ENCODE measurements at places on chromosomes 7 and 10.
A peak's percentile ranks its signal among the peaks of the same experiment; 100 is the strongest.

- DNase-seq, result no peak
These were observed 6.5 kb upstream of the CALU start for GRCh38 chr7:128732521-128733277.

- no peak for DNase-seq
These were observed 207.8 kb upstream of the CTBP2 start for GRCh38 chr10:125368146-125368545.

DNA sequence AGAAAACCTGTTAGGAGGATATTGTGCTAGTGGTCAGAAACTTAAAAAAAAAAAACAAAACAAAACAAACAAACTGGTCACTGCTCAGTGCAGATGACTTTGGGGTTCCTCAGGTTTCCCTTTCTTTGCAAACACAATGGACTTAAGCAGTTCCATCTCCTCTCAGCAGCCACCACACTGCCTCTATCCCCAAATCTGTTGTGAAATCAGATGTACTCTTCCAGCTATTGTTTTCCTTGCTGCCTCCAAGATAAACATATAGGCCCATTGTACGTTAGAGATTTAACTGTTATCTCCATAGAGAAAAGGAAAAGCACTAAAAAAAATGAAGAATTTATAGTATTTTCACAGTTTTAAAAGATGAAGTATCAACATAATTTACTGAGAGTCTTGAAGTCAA lies 147.1 kb downstream of the MPP7 start:
- DNase-seq, result no peak

GRCh38 chr10:97081621-97082235 lies 104.0 kb downstream of the SLIT1 start:
- peak; percentile 37 for DNase-seq

DNA sequence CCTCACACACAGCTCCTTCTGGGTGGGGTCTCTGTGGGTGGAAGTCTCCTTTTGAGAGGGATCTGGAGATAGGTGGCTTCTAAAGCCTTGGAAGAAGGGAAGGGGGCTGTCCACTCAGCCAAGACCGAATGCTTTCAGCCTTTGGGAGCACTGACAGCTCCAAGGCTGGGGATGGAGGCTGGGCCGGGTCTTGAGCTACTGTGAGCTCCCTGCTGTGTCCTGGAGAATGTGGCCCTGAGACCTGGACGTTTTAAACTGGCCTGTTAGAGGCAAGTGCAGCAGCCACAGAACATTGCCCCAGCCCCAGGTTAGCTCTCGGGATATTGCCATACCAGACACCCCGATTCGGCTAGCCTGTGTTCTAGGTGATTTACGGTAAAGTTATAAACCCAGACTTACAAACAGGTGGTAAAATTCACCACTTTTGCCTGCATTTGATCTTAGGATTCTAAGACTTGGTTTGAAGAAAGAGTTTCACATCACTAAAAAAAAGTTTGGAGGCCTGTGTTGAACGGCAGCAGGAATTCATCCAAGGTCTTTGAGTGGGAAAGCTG lies 548.5 kb upstream of the FOXK1 start:
- no peak for DNase-seq

- DNase-seq, result no peak
These were observed 344.1 kb upstream of the HPS1 start for GRCh38 chr10:98790817-98791216.

- DNase-seq, result no peak
These were observed 46.2 kb upstream of the ADRB1 start for GRCh38 chr10:113997428-113997827.

DNA sequence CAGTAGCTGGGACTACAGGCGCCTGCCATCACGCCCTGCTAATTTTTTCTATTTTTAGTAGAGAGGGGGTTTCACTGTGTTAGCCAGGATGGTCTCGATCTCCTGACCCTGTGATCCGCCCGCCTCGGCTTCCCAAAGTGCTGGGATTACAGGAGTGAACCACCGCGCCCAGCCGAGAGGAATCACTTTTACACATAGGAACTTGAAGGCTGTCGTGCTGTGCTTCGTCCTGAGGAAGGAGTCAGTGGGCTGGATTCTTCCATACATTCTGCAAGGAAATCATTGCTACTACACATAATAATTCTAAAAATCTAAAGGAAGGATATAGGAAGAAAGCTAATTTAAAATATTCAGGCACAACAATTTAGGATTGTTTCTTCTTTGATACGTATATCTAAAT lies 48.8 kb upstream of the ZPBP start:
- DNase-seq, result no peak

GRCh38 chr7:110336423-110336822 lies 754.5 kb upstream of the LRRN3 start:
- DNase-seq, result no peak

GRCh38 chr7:139682136-139683013 lies 95.4 kb downstream of the HIPK2 start:
- peak; percentile 74 for DNase-seq

DNA sequence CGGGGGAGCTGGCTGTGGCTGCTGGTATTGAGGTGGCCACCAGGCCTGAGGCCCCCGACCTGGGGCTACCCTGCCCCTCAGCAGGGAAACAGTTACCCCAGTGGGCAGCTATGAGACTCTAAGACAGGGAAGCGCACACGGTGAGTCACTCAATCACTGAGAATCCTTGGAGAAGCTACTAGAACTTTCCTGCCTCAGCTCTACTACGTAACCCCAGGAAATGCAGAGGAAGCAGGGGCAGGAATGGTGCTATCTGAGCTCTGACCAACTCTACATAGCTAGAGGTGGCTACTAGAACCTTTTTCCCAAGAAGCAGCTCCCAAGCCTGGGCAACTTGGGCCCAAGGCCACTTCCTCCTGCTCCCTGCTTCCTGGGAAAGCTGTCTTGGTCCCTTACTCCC lies 11.8 kb downstream of the DNAJB12 start:
- no peak for DNase-seq

DNA sequence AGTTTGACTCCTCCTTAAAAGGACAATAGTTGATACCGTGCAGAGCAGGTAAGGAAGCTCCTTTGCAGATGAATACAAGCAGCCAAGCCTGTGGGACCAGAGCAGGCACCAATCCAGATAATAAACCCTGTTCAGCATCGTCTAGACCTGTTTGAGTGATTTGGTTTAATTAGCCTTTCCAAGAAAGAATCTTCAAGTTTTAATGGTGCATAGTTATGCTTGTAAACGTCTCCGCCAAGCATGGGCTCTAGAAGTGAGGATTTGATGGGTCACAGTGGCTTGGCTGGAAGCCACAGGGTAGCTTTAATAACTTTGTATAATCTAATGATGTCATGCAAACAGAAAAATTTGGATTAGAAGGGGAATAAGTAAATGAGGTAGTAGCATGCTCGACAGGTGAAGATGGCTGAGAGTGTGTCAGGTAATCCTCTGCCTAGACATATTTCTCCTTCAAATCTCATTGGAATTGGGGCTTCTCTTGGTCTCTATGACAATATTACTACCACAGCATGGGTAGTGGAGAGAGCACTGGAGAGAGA lies 188.4 kb downstream of the DYNC1I1 start:
- DNase-seq, result no peak

- DNase-seq, result no peak
These were observed 607.9 kb upstream of the MKI67 start for GRCh38 chr10:128734161-128734560.

GRCh38 chr10:103550229-103550628 lies 56.7 kb downstream of the NEURL1 start:
- DNase-seq, result no peak

- no peak for DNase-seq
These were observed 100.2 kb upstream of the SORCS1 start for GRCh38 chr10:107264742-107265141.

DNA sequence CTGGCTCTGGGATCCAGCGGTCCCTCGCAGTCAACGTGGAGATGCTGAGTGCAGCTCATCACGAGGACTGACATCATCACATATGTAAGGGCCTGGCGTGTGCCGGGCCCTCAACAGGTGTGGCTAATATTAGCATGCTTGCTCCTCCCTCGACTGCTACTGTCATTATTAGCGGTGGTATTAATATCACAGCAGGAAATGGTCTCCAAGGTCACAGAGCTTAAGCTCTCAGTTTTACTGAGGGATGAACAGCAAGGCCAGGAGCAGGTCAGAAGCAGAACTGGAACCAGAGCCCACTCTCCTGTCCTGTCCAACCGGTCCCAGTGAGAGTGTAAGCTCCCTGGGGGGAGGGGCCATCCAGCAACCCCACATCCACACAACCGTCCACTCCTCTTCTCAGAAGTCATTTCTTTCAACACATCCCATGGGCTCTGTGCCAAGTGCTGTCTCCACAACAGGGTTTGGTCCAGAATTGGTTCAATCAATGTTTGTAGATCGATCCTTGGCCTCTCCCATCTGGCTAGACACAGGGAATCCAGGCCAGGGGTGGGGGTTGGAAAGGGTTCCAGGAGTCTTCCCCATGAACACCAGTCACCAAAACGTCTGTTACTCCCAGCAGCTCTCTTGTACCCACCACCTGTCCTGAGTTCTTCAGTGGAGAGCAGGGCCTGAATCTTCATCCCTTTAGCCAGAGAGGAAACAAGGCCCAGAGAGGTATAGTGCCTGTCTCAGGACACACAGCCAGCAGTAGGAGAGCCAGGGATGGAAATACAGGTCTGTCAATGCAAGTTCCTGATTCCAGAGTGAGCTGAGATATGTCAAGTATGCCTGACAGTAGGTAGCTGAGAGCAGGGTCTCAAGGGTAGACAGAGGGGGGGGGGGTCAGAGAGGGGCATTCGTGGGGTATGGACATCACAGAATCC lies 45.3 kb upstream of the ZMIZ1 start:
- DNase-seq, result no peak

GRCh38 chr10:130809181-130809580 lies 502.3 kb downstream of the TCERG1L start:
- no peak for DNase-seq

- DNase-seq, result no peak
These were observed 10.1 kb downstream of the NFKB2 start for GRCh38 chr10:102405632-102406031.

DNA sequence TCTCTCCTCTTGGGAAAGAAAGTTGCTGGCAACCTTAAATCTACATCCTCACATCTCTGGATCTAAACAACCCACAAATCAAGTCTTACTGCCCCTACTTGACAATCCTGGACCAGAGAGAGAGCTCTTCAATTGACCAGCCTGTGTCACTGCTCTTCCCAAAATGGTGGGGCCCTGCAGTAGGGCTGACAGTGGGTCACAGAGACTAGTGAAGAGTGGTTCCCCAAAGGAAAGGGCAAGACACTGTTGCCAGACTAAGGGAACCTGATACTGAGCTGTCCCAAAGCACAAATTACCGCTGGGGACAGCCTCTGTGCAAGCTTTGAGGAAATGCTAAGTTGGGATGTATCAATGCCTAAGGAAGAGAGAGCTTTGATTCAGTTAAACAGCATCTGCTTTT lies 4.5 kb upstream of the GPRIN2 start:
- DNase-seq, result no peak

DNA sequence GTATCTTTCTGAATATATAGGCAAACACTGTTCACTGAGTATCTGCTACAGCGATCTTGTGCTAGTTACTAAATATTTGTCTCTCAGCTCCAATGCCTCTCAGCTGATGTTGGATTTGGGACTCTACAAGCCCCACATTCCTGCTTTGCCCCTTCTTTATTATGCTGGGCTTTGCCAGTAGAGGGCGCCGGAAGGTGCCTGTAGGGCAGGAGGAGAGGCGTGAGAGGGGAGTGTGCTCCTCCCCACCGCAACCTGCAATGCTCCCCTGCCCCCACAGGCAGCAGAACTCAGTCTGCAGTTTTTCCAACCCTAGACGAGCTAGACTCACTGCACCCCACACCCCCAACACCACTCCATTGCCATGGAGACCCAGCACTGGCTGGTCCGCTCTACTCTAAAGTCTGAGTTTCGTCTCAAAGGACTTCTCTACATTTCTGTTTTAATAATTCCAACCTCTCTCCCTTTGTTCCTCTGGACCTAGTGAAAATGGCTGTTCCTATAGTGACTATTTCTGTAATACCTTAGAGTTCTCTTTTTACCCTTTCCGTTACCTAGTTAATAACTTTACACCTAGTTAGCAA lies 337.6 kb downstream of the CCSER2 start:
- DNase-seq, result no peak

DNA sequence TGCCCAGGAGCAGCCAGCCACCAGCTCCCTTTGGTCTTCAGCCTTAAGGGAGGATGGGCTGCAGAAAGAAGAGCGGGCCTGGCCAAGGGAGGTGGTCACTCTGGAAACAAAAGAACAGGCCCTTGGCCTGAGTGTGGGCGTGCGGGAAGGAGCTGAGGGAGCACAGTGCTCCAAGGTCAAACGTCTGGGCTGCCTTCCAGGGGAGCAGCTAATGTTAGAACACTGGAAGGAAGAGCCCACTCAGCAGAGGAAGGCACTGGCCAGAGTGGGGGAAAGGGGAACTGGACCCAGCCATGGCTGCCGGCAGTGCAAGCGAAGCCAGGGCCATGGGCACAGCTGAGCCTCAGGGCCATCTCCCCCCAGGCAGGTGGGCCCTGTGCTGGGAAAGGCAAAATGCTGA lies 42.7 kb downstream of the FAM53B start:
- DNase-seq, result peak; percentile 54

DNA sequence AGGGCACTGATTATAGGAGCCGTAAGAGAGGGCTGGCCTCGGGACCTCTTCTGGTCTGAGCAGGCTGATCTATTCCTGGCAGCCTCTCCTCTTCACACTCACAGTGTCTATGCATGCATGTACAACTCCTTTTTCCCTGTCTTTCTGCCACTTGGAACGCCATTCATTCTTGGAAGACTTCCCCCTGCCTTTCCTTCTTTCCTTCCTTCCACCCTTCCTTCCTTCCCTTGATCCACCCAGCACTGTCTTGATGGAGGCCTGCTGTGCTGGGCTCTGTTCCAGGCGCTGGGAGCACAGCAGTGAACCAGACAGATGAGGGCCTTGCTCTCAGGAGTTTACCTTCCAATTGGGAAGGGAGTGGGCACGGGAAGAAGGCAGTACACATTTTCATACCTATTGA lies 114.8 kb downstream of the SH3PXD2A start:
- DNase-seq, result no peak

GRCh38 chr7:116918704-116919103 lies 34.6 kb upstream of the ST7 start:
- DNase-seq, result no peak

GRCh38 chr10:17053061-17053460 lies 76.5 kb downstream of the CUBN start:
- DNase-seq, result no peak
